Karpas-422 (cell line): ENCODE measurements at places on chromosomes 7 and 10.

DNA sequence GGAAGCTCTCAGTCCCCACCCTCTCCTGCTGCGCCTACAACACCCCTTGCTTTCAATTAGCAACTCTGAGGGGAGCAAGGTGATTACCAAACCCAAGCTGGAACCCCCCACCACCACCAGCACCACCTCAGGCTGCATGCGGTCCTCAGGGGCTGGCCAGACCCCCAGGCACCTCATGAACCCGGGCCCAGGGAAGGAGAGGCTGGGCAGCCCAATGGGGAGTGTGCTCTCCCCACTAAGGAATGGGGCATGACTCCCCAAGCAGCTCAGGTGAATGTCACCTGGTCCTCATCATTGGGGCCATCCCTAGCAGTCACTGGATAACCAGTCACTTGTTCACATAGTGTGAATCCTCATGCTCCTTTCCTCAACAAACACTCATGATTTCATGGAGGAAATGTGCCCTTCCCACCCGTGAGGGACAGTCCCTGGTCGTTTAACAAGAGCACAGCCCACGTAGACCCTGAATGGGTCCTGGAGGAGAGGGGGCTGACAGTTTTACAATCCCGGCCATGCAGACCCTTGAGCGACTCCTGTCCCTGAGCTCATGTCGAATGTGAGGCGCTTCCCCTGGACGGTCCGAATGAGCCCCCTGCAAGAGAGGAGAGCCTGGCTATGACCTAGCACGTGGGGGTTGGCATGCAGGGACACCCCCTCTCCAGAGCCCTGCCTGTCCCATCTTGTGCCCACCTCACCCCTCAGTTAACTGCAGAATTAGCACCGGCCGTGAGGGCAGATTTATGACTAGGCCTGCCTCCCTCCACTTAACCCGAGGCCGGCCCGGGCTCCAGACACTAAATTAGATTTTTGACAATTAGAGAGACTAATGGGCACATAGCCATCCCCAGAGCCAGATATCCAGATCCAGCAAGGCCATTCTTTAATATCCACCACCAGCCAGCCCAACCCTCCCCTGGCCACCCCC lies 29.1 kb downstream of the POLL start:
- DNase-seq: no peak

- DNase-seq: no peak
Measured at GRCh38 chr10:49177391-49178355, 10.5 kb downstream of the TMEM273 start.

GRCh38 chr7:139713526-139714162 lies 64.2 kb downstream of the HIPK2 start:
- no peak for DNase-seq

DNA sequence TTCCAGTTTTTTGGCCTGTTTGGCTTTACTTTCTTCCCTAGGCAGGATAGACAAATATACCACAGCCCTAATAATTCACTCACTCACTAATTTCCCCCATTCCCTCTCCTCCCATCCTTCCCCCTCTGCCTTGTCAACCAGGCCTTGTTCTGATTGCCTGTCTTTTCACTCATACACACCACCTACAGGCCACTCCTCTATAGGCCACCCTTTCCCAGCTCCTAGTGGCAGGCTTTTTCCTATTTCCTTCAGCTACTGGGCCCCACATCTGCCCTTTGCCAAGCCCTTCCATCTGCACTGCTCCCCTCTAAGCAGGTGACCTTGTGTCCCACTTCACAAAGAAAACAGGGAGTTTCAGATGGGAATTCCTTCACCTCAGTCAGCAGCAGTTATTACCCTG lies 59.8 kb upstream of the MSRB2 start:
- no peak for DNase-seq

- peak; percentile 47 for DNase-seq
Measured at GRCh38 chr10:13485623-13486022, 43.2 kb downstream of the BEND7 start.

DNA sequence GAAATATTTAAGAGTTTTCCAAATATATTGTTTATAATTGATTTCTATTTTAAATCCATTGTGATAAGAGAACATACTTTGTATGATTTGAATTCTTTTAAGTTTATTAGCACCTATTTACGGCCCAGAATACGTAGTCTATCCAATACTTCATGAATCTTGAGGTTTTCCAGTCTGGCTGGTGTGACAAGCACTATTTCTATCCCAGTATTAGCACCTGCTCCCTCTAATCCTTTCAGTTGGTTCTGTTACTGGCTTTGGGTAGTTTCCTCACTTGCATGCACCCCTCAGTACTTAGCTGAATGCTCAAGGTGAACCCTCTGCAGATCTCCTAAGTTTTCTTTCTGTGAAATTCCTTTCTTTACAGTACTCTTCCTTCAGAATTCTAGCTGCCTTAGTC lies 166.8 kb downstream of the C1GALT1 start:
- DNase-seq: no peak

DNA sequence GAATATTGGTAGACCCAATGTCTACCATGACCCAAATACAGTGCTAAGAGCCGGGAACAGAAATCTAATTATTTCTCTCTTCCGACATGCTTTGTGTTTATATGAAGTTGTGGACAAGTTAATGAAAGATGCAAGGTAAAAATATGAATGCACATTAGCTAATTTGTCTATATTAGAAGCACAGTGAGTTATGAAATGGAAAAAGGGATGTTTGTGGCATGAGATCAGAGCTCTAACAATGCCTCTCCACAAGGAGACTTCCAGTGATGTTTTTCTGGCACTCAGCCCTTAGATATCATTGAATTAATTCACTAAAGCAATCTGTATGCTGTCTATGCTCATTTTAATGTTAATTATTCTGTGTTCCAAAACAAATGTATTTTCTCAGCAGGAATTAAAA lies 897.2 kb downstream of the CNTNAP2 start:
- DNase-seq: no peak

GRCh38 chr7:48041653-48041970 lies 6.3 kb downstream of the C7orf57 start:
- no peak for DNase-seq
